Mesenchymal stem cell (in vitro differentiated cells and primary cell): ENCODE measurements at places on chromosomes 12 and 14.

DNA sequence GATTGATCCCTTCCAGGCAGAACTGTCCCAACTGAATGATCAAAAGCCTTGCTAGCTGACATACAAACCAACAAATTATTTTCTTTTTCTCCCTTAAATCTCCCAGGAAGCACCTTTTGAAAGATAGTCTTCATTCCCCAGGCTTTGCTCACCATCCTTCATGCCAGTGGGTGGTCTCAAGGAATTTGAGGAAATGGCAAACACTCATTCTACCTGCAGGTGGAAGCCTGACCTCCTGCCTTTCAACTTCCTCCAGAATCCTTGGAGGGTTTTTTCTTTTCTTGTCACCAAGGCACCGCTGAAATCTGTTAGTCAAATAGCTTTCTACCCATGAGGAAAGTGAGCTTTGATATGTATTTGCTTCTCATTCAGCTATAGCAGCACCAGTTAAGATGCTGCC, 128.5 kb downstream of the WIF1 start:
- DNase-seq, result no peak

GRCh38 chr14:98375566-98375965, 896.4 kb downstream of the BCL11B start:
- DNase-seq, result no peak

DNA sequence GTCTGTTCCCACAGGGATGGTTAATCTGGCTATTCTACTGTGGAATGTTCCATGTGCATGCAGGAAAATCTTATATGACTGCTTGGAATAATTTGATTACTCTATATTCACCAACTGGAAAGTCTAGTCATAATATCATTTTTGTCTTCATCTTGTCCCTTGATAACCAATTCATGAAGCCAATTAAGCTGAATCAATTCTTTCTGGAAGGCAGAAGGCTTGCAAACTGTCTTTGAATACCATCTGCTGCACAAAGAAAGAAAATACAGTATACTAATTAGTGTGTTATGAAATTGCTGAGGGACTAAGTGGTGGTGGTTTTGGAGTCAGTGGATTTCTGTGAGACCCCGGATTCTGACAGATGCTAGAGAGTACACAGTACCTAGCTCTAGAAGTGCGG, 546.5 kb upstream of the MIS18BP1 start:
- DNase-seq, result no peak

GRCh38 chr12:29638528-29638927, 141.0 kb upstream of the OVCH1 start:
- no peak for DNase-seq

GRCh38 chr12:92649511-92650227, 53.1 kb upstream of the PLEKHG7 start:
- peak; percentile 86 for DNase-seq

DNA sequence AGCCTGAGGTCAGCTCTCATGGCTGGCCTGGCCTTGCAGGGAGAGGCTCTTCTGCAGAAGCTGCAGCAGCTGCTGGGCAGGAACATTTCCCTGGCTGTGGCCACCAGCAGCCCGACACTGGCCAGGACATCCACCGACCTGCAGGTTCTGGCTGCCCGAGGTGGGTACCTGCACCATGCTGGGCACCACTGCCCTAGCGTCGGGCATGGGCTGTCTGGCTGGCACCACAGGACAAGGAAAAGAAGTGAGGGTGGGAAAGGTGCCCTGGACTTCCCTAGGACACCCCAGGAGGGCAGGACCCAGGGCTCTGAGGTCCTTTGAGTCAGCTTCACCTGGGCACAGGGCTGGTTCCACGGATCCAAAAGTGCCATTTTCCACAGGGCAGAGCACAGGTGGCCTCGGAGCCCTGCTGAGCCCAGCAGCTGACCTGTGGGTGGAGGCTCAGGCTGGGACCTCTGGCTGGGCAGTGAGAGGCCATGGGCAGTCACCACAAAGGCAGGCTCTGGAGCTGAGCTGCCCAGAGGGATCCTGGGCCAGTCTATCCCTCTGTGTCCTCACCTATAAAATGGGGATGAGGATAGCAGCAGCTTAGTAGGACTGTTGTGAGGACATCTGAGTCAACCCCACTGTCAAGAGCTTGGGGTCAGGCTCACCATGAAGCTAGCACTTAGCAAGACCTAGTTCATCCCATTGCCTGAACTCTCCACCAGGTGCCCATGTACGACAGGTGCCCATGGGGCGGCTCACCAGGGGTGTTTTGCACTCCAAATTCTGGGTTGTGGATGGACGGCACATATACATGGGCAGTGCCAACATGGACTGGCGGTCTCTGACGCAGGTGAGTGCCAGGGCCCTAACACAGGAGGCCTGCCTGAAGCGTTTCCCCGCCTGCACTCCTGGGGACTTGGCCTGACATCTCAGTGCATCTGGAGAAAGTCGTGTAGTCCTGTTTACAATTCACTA, 4.9 kb downstream of the PLD4 start:
- no peak for DNase-seq

GRCh38 chr14:91369628-91370445, 47.8 kb downstream of the CCDC88C start:
- no peak for DNase-seq

DNA sequence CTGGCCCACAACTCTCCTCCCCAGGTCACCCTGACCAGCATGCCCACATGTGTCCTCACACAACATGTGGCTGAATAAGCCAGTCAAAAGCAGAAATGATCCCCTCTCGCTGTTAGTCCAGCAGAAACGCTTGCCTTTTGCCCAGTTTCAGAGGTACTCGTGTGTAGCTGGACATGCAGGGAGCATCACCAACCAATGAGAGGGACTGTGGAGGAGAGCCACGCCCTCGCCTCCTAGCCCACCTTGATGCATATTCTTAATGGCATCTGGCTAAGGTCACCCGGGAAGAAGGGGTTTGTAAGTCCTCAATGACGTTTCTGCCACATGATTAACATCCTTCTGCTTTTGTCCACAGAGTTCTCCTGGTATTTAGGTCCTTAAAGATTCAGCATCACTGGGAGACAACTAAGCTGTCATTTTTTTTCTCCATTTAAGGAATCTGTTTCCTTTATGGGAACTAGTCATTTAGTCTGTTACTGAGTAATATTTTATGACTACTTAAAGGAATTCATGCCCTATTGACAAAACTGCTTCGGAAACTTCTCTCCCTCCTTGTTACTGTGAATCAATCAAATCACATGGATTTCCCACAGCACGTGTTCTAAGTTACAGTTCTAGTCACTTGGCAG, 134.0 kb downstream of the GCH1 start:
- DNase-seq, result no peak

DNA sequence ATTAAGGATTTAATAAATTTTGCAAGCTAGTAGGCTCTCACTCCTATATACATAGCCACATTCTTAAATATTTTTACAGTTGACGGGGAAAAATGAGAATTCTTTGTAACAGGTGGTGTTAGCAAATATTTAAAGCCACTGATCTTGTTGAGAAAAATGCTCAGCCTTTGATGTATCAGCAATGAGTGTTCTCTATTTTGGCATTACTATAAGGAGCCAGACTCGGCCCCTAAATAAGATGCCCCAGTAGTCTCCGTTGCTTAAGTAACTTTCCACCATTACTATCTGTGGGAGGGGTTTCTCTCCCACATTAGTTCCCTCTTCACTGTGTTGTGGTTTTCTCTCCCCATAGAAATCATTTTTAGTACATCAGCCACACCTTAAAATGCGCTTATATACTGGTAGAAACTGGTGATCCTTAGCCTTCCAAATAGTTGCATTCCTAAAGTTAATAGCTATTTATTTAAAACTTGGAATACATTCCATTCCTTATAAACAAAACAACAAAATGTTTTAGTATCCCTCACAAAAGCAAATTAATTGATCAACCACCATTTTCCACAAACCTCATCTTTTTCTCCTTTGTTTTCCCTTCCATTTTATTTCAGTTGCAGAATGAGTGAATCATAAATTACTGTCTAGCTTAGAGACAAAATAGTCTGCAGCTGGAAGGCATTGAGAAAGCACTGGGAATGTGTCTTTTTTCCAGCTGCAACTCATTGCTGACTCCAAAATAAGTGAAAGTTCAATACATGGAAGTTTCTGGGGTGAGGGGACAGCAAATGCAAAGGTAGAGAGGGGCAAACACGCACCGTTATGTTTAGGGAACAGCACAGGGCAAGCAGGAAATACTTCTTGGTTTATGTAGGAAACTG, 84.7 kb upstream of the FERMT2 start:
- DNase-seq, result no peak

GRCh38 chr12:44126806-44127205, 290.9 kb downstream of the TMEM117 start:
- DNase-seq, result no peak

DNA sequence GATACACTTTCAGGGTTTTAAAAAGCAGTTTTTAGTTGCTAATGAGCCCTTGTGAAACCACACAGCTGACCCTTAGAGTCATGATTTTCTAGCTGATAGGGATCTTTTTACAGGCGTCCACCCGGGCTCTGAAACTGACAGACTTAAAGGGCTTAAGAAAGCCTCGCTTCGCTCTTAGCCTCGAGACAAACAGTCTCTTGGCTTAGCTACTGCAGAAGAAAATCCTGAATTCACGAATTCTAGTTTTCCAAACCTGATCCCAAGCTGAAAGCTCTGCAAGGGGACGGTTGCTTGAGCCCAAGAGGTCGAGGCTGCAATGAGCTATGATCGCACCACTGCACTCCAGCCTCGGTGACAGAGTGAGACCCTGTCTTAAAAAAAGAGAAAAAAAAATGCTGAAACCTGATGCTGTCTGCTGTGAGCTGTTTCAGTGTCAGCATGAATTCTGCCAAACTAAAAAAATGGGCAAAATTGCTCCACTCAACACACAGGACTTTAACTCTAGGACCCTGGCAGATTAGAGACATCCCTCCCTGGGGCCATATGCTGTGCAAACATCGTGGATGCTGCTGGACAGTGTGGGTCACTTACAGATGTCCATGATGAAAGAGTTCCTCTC, 3.1 kb upstream of the HPD start:
- DNase-seq, result peak; percentile 69

- no peak for DNase-seq
These were observed 6.3 kb upstream of the NANOGNB start for GRCh38 chr12:7758766-7759140.

DNA sequence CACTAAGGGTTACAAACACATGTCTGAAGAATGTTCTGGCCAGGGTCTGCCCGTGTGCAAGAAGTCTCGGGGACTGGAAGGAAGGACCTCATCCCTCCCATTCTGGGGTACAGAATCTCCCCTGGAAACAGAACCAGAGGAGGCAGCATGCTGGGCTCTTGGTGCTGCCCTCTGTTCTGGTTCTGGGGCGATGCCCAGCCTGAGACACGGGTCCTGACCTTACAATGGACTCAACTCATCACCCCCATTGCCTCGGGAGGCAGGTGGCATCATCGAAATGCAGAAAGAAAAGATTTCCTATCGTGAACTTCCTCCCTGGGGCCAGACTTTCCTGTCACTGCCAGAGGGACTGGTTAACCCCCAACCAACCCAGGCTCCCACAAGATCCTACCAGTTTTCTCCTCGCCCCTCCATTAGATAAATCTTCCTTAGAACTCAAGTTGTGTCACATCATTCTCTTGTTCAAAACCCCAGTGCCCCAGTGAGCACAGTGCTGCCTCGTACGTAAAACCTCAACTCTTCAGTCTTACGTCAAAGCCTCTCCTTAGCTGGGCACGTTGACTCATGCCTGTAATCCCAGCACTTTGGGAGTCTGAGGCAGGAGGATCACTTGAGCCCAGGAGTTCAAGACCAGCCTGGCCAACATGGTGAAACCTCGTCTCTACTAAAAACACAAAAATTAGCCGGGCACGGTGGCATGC, 52.1 kb downstream of the PSMA6 start:
- DNase-seq, result no peak

DNA sequence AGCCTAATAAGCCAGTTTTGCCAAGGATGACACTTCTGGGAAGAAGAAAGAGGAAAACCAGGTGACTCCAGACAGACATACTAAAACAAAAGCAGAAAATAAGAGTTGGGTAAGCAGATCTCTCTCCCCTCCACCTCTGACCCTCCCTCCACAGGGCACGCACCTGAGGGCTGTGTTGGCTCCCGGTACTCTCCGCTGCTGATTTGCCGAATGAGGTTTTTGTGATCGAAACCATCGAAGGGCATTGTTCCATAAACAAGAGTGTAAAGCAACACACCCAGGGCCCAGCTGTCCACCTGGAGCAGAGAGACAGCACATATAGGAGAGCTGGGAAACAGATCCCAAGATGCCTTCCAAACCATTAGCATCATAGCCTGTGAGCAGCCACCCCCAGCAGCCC, 68.1 kb downstream of the NUAK1 start:
- DNase-seq, result no peak

DNA sequence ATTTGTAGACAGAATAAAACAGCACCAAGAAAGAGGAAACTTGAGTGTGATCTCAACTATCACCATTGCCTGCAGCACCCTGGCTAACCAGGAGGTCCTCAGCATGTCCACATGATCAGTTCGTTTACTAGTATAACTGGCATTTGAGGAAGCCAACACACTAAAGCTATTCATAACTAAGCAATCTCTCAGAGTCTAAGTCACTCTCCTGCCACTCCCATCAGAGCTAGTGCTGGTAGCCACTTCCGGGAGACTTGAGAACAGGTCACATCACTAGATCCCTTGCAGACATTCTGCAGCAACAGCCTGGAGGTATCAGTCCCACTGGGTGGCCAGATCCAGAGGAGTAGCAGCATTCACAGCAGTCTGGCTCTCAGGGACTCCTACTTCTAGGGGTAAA, 352.9 kb upstream of the OR4E1 start:
- DNase-seq, result no peak

DNA sequence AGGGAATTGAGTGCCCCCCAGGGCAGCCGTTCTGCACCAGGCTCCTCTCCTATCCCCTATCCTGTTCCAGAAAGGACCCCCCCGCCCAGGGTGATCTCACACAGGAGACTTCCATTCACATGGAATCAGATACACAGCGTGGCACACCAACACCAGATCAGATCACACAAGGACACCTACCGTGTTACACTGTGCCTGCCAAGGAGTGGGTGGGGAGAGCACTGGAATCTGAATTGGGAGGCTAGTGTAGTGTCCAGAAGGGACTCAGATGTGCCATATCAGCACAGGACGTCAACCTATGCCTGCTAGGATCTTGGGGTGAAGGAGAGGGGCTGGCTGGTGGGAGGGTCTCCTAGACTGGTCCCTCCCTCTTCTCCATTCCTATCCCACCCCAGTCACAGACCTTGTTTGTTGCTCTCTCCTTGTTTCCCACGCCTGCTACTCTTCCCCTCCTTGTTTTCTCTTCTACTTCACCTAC, 2.3 kb downstream of the PTMS start:
- DNase-seq, result peak; percentile 15

DNA sequence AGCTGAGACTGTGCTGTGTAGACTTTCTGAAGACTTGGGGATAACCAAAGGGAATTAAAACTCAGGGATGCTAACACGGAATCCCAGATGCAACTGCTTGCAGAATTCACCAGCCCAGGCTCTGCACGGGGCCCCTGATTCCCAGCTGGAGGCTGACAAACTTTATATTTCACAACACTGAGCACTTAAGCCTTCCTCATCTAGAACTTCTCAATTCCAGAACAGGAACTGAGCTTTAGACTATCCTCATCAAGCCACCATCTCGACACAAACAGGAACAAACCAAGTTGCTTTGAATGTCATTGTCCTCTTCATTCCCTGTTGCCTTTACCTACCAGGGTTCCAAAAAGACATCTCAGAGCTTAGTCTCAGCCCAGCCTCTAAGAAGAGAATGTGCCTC, 22.2 kb downstream of the CCDC63 start:
- no peak for DNase-seq
